ENCODE measurements at places on chromosomes 7 and 10. TPM values are rescaled to one million over a fixed set of nuclear protein-coding genes. Genes with fewer than 3 reads are reported as not detected.

GRCh38 chr10:90111671-90112070, 410.3 kb downstream of the KIF20B start:
- H3K4me3 ChIP-seq: no peak overlapping the region
- no peaks in the 10 kb centered on the region for H3K4me1 ChIP-seq
- H3K27me3 ChIP-seq: no peaks in the 10 kb centered on the region
- H3K36me3 ChIP-seq: no peaks in the 10 kb centered on the region

DNA sequence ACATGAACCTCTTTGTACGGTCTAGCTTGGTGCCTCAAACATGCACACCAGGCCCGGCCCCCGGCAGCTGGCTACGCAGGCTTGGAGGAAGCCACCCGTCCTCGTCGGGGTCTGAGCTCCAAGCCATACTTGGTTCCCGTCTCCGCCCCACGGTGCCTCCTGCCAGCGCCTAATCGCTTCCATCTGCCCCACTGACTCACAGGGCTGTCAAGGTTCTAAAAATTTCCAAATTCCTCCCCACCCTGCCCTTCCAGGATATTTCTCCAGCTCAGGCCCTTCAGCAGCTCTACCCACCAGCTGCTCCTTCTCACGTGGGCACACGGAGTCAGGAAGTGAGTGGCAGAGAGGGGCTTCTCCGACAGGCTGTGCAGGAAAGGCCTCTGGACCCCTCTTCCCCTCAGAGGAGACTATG, 38.8 kb downstream of the TMEM270 start:
- no peaks in the 10 kb centered on the region for H3K27me3 ChIP-seq
- peak; percentile 97 for DNase-seq
- peak overlapping the region; percentile 94 for H3K27ac ChIP-seq
- H3K4me1 ChIP-seq: no peaks in the 10 kb centered on the region
- H3K4me3 ChIP-seq: no peak overlapping the region
- no peaks in the 10 kb centered on the region for H3K36me3 ChIP-seq

Gene COL1A2
- 844 TPM for total RNA-seq

DNA sequence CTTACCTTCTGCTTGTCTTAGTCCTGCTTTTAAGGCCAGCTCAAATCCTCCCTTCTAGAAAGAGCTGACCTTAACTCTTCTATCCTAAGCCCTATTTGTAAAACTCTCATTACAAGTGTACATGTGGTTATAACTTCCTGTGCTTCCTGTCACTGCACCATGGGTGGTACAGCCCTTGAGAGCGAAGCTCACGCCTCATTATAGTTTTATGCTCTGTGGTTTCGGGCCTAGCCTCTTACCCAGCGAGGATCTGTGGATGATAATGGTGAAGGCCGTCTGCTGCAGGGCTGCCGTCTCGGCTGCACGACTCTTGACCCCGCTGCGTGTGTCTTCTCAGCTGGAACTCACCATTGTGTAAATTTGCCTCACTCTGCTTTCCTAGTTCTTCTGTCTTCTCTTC, 74.6 kb downstream of the CUL1 start:
- H3K4me1 ChIP-seq: no peaks in the 10 kb centered on the region
- no peak overlapping the region for H3K4me3 ChIP-seq
- no peak overlapping the region for H3K27ac ChIP-seq
- DNase-seq: no peak
- H3K36me3 ChIP-seq: peaks cover 7% of the 10 kb centered on the region

Gene TUBB8
- not detected for total RNA-seq

DNA sequence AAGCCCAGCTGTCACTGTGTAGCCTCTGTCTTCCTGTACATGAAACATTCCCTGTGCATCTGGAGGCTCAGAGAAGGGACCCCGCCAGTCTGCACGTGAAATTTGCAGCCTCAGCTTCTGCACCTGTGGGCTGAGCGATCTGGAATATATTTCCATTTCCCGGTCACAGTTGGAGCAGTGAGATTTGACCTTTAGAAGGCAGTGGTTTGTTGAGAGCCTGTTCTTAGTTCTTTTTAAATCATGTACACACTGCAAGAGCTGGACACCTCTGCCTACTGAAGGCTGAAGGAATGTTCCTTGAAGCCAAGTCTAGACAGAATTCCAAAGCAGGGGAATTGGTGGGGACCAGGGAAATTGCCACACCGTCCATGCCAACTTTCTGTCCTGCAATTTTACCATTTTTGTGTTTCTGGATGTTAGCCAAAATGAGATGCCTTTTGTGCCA, 706.6 kb downstream of the INHBA start:
- H3K4me1 ChIP-seq: peaks cover 10% of the 10 kb centered on the region
- DNase-seq: no peak
- H3K27me3 ChIP-seq: no peaks in the 10 kb centered on the region
- no peak overlapping the region for H3K27ac ChIP-seq

All from aorta (tissue), 5 donors.